ENCODE measurements at places on chromosomes 6 and 20.

DNA sequence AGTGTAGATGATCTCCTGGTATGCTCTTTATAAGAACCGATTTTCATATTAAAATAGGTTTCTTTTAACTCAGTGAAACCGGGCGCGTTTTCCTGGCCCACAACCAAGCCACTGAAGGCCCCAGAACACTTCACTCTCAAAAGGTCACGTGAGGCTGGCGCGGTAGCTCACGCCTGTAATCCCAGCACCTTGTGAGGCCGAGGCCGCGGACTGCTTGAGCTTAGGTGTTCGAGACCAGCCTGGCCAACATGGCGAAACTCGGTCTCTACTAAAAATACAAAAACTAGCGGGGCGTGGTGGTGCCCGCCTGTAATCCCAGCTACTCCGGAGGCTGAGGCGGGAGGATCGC is 402 bp upstream of the TAF8 start:
- DNase-seq = no peak

DNA sequence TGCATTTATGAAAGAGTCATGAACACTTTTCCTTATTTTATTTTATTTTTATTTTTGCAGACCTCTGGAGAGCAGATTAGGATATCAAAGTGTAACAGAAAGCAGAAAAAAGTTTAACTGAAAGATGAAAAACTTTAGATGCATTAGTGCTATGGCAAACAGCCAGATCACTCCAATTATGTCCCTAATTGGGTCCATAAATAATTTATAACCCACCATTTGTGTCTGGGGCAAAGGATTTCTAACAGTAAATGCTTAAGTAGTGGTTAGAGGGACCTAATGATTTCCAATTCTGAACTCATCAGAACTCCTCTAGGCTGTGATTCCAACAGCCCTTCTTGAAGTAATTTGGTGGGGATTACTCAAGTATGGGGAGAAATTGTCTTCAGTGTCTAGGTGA is 93.7 kb upstream of the PROKR2 start:
- DNase-seq = no peak

DNA sequence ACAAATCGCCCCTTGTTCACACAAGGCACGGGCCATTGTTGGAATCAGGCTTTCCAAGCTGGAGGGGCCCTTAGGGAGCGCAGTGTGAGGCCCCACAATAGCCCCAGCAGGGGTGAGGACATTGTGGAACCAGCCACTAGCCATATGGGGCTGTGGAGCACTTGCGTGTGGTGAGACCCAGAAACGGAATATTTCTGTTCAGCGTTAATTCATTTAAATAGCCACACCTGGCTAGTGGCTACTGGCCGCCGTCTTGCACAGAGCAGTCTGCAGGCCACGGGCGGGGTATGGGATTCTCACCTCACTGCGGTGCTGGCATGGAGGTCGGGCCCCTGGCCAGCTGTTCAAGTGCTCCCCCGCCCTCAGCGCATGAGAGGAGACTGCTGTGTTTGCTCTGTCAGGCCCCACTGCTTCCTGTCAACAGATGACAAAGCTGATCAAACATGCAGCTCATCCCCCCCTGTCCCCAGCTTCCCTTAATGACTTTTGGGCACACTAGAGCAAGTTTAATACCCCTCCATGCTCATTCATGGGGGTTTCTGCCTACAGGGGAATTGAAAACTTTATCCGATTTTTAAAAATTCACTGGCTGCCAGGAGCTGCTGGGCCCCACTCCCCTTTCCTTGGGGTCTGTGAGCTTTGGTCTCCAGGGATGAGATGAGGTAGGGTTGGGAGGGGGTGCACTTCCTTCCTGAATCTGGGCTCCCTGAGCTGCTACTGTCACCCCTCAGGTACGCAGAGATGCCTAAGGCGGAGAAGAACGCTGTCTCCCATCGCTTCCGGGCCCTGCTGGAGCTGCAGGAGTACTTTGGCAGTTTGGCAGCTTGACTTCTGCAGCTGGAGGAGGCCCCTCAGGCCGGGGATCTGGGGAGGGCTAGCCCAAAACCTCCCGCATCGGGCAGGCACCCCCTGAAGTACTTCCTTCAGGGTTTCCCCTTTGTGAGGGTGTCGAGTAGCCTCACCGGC is 13.6 kb downstream of the ITPA start:
- DNase-seq = no peak

- DNase-seq = no peak
These were observed 20.7 kb downstream of the DEFB115 start for GRCh38 chr20:31278178-31278577.
